Activated CD4-positive, alpha-beta T cell treated with anti-CD3 and anti-CD28 coated beads for 36 hours (primary cell): ENCODE measurements at places on chromosomes 6 and 20. TPM values are rescaled to one million over a fixed set of nuclear protein-coding genes. Genes with fewer than 3 reads are reported as not detected.

OR2H1 gene
- total RNA-seq: not detected

EPPIN gene
- not detected for total RNA-seq

NHSL1 gene
- total RNA-seq: 0.70 TPM

PROCR gene
- 1.2 TPM for total RNA-seq

THBD gene
- total RNA-seq: not detected

SLC17A1 gene
- total RNA-seq: 0.09 TPM

HNF4A gene
- not detected for total RNA-seq

SLC24A3 gene
- total RNA-seq: not detected

HCK gene
- total RNA-seq: not detected

CD83 gene
- 22.9 TPM for total RNA-seq

DNA sequence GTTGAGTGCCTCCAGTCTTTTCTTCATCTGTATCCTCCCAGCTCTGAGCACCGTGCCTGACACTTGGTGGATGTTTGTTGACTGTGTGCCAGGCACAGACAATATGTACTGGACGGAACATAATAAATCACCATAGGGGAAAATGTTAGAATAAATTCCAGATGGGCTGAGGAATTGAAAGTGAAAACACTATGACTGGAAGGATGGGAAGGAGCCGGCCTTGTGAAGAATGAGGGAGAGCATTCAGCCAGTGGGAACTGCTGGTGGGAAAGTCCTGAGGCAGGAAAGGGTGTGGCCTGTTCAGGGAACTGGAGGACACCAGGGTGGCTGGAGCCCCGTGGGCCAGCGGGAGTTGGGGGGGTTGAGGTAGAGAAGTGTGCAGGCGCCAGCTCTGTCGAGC, 75.4 kb downstream of the MTHFD1L start:
- DNase-seq: no peak

- DNase-seq: no peak
Measured at GRCh38 chr6:26030716-26031115, 56.5 kb upstream of the HFE start.

DNA sequence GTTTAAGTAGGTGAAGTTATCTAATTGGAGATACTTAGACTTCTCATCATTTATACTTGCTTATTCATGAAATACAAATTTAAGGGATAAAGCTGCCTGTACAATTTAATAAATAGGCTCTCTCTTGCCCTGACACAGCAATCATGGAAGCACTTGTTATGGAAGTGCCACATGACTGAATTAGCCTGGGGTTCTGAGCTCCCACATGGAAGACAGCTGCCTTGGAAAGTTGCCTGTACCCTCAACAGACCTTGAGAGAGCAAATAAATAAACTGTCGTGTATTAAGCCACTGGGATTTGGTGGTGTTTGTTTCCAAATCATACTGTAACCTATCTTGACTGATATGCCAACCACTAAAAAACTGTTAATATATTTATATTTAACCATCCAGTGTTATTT, 87.0 kb upstream of the RSPO3 start:
- DNase-seq: no peak

DNA sequence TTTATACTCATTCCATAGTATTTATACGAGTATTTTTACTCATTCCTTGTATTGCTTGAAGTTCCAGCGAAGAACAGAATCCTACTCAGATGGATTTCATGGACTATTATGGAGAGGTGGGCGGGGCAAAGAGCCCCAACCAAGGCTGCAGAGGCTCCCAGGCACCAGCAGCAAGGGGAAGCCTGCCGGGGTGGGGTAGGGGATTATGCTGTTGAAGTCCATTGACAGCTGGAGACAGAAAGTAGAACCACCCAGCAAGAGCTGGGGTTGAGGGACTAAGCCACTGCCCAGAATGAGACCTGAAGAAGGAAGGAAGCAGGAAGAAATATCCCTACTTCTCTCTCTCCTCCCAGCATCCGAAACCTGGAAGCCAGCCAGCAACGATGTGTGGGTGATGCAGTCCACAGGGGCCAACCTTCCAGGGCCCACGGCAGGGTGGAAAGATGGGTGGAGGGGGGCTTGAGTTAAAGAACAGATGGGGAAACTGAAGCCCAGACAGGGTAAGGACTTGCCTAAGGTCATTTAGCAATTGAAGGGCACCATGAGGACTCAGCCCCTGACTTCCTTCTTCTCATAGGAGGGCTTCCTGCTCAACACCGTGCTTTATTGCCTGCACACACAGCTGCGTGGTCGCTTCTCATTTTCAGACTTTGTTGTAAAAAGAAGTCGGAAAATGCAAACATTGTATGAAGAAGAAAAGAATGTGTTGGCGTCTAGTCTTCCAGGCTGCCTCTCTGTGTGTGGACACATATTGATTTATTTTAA, 18.3 kb upstream of the GTSF1L start:
- no peak for DNase-seq

- DNase-seq: no peak
Measured at GRCh38 chr20:37309936-37310590, 20.6 kb downstream of the MANBAL start.

DNA sequence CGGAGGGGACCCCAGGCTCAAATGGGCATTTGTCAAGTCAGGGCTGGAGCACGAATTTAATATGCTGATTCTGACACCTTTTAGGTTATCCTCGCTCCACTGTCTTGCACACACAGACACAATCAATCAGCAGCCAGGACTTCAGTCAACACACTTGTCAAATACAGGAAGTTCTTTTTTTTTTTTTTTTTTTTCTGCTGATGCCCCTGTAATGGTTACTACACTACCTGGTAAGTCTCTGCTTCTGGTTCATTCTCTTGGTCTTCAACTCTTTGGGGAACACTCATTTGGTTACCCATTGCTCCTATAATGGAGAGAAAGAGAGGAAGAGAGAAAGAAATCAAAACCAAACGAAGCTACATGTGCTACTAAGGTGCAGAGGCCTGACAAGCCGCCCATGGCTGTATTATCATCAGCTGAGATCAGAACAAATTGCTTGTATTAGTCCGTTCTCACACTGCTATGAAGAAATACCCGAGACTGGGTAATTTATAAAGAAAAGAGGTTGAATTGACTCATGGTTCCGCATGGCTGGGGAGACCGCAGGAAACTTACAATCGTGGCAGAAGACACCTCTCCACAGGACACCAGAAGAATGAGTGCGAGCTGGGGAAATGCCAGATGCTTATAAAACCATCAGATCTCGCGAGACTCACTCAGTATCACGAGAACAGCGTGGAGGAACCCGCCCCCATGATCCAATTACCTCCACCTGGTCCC, 11.8 kb downstream of the BCAS1 start:
- no peak for DNase-seq

DNA sequence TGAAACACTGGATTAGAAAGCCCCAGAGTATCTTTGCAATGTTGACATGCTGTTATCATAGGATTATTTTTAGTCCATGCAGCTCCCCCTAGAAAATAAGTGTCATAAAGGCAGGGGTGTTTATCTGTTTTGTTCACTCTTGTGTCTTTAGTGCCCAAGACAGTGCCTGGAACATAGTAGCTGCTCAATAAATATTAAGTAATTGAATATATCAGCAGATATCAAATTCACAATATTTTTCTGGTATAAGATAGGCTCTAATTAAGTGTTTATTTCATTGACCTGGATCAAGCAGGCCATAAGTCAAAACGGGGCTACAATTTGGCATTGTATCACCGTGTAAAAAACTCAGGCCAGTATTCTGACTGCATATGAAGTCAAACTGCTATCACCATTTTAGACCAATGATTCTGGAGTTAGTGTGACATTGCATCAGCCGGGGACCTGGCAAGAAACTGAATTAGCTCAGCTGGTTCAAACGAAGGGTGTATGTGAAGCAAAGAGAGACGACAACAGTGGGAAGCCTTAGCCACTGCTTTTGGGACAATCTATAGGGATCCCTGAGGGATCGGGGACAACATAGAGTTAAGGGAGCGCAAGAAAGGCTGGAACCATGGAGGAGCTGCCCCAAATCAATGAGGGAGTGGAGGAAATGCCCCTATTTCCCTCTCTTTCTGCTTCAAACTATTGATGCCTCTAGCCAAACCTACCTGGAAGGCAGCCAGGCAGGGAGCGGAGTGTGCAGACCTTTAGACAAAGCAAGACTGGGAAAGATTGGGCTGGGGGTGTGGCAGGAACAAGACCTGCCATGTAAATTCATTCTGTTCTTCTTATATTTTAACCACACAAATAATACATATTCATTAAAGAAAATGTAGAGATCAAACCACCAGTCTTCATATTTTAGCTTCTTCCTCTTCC, 112.2 kb downstream of the PLEKHG1 start:
- no peak for DNase-seq

GRCh38 chr6:30951907-30952469, 11.2 kb downstream of the MUCL3 start:
- DNase-seq: no peak

DNA sequence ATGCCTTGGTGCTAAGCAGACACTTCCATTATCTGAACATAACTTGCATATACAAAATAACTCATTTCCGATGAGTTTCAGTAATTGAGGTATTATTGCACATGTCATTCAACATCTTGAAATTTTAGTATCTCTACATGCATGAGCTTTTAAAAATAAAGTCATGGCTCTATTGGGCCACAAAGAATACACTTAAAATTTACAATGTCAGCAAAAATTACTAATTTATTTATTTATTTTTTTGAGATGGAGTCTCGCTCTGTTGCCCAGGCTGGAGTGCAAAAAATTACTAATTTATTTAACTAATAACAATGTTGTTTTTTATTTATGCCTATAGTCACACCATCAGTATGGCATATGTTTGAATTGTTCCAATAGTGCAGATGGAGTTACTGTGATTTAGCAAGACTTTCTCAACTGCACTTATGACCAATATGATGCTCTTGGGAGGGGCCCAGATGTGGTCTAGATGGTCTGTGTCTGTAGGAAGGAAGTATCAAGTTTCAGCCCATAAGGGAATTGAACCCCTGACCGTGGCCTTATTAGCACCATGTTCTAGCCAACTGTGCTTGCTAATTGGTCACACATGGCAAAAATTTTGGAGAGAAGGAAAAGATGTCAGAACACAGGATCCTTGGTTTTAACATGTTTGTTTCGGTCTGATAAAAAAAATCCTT, 370.7 kb upstream of the TSHZ2 start:
- DNase-seq: no peak
